Breast epithelium (tissue), 4 donors: ENCODE measurements at places on chromosomes 3 and 15.
A peak's percentile ranks its signal among the peaks of the same experiment; 100 is the strongest.

DNA sequence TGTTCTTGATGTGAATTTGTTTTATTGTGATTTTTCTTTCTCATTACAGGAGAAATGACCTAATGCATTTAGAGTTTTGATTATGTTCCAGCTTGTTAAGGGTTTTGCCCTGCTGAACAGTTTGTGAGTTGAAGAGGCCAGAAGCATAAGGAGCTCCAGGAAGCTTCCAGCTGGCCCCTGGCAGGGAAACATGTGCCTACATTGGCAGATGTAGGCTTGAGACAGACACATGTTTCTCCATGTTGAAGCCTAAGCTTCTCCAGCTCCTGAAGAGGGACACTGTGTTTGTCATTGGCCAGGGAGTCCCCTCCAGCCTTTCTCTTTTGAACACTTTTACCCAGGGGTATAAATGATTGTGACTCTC, 88.4 kb downstream of the ASB7 start:
- H3K4me3 ChIP-seq = no peak overlapping the region
- H3K4me1 ChIP-seq = no peaks in the 10 kb centered on the region

GRCh38 chr3:123660900-123661299, 76.0 kb upstream of the HACD2 start:
- H3K36me3 ChIP-seq = no peaks in the 10 kb centered on the region
- DNase-seq = peak; percentile 85
- no peaks in the 10 kb centered on the region for H3K27me3 ChIP-seq
- no peak overlapping the region for H3K4me3 ChIP-seq
- no peaks in the 10 kb centered on the region for H3K4me1 ChIP-seq

DNA sequence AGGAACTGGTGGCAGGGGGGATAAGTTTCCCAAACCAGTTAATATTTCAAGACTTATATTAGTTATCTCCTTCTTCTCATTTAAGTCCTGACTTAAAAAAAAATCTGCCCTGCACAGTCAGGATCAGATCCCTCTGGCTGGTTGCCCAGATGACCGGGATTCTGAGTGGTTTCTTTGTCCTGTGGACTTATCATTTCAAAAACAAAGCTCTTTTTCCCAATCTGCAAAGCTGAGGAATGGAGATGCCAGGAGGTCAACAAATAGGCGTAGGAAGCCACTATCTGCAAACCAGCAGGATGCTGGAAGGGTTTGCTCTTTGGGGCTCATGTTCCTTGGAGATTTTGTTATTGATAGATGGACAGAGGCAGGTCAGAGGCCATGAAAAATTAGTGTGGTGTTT, 5.8 kb downstream of the C3orf20 start:
- no peaks in the 10 kb centered on the region for H3K36me3 ChIP-seq
- no peaks in the 10 kb centered on the region for H3K4me1 ChIP-seq
- H3K27ac ChIP-seq = no peak overlapping the region
- no peak overlapping the region for H3K4me3 ChIP-seq
- no peaks in the 10 kb centered on the region for H3K27me3 ChIP-seq

DNA sequence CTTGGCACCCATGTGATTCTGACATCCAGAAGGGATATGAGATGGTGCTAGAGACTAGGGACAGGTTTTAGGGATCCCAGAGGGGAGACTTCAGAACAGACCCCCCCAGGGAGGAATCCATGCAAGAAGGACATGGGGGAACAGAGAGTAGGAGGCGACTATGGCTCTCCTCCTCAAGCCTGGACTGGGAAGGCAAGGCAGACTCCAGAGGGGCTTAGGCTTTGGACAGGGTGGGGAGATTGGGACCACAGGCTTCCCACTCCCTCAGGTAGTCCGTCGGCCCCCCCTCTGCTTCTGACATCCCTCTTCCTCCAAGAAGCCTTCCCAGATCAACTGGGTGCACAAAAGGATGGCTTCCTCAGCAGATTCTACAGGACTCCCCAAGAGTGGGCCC, 3.0 kb upstream of the VIPR1 start:
- no peak overlapping the region for H3K4me3 ChIP-seq
- DNase-seq = peak; percentile 10

DNA sequence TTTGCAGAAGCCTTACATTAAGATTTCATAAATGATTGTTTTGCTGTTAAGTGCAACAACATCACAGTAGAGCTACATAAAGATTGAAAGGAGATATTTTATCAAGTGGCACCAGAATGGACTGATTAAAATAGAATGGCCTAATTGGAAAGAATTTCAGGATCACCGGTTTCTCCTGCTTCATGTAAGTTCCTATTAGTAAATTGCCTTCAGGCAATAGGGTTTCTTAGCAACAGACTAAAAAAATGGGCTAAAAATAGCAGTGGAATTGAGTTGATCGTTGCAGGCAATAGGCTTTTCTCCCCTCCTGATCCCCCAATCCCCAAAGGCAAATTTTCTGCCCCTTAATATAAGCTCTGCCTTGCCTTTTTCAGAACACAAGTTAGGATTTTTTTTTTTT, 917 bp downstream of the LNP1 start:
- H3K36me3 ChIP-seq = no peaks in the 10 kb centered on the region
- H3K4me3 ChIP-seq = peak overlapping the region; percentile 97
- DNase-seq = no peak
- H3K27ac ChIP-seq = no peak overlapping the region
- no peaks in the 10 kb centered on the region for H3K4me1 ChIP-seq
- no peaks in the 10 kb centered on the region for H3K27me3 ChIP-seq

GRCh38 chr3:55315396-55315795, 171.7 kb downstream of the WNT5A start:
- DNase-seq = no peak
- H3K4me1 ChIP-seq = no peaks in the 10 kb centered on the region

DNA sequence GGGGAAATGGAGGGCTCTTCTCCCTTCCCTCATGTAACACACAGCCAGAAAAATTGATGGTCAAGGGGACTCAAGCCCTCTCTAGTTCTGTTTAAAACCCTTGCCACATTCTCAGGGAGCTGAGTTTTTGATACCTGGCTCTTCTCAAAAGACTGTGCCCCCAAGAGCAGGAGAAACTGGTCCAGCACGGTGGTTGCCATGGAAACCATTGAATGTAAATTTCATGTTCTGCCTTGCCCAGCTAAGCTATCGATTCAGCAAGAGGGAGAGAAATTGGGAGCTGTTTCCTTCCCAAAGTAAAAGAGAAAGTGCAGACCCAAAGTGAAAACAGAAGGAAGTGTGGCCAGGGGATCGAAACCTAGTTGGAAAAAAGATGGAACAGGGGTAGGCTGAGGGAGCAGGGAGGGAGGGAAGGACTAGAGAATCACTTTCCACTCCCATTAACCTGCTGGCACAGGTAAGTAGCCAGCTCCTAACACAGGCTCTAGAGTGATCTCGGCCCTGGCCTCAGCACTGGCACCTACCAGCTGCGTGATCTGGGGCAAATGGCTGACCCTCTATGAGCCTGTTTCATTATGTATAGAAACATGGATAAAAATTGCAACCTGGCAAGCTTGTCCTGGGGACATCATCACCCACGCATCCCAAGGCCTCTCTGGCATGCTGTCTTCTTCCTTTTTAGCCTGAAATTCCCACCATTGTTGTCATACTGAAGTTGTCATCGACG, 140.9 kb downstream of the TPRA1 start:
- no peak overlapping the region for H3K4me3 ChIP-seq
- H3K4me1 ChIP-seq = no peaks in the 10 kb centered on the region
- H3K36me3 ChIP-seq = no peaks in the 10 kb centered on the region
- H3K27ac ChIP-seq = no peak overlapping the region

GRCh38 chr3:29004885-29005599, 275.8 kb upstream of the RBMS3 start:
- no peak overlapping the region for H3K4me3 ChIP-seq
- no peaks in the 10 kb centered on the region for H3K36me3 ChIP-seq
- DNase-seq = no peak
- H3K27me3 ChIP-seq = no peaks in the 10 kb centered on the region
- H3K27ac ChIP-seq = no peak overlapping the region

DNA sequence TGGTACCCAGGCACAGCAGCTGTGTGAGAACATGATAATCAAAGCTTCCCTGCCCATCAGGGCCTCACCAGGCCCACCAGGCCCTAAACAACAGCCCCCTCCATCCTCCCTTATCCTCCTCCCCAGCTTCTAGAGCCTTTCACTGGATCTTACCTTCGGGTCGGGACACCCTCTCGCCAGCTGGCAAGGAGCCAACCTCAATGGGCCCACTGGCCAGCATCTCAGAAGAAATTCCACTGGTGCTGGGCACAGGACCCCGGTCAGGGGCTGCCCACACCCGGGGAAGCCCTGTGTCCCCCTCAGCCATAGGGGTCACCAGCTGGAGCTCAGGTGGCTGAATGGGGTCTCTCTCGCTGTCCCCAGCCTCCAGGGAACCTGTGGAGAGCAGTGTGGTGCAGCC, 6.8 kb upstream of the QARS1 start:
- no peak overlapping the region for H3K27ac ChIP-seq
- H3K27me3 ChIP-seq = no peaks in the 10 kb centered on the region
- no peaks in the 10 kb centered on the region for H3K4me1 ChIP-seq
- peaks cover 49% of the 10 kb centered on the region for H3K36me3 ChIP-seq

- peaks cover 17% of the 10 kb centered on the region for H3K27me3 ChIP-seq
- no peaks in the 10 kb centered on the region for H3K36me3 ChIP-seq
- no peak for DNase-seq
- H3K4me3 ChIP-seq = no peak overlapping the region
- H3K4me1 ChIP-seq = no peaks in the 10 kb centered on the region
Observed at GRCh38 chr3:10697918-10698317, 118.1 kb upstream of the SLC6A11 start.

GRCh38 chr3:72080095-72080494, 295.1 kb upstream of the PROK2 start:
- H3K4me1 ChIP-seq = peaks cover 6% of the 10 kb centered on the region
- no peaks in the 10 kb centered on the region for H3K27me3 ChIP-seq
- H3K36me3 ChIP-seq = no peaks in the 10 kb centered on the region
- no peak overlapping the region for H3K4me3 ChIP-seq

GRCh38 chr15:52532427-52532826, 3.7 kb upstream of the MYO5A start:
- H3K4me1 ChIP-seq = no peaks in the 10 kb centered on the region
- H3K4me3 ChIP-seq = no peak overlapping the region
- H3K27ac ChIP-seq = no peak overlapping the region
- H3K27me3 ChIP-seq = no peaks in the 10 kb centered on the region

- DNase-seq = no peak
- H3K4me1 ChIP-seq = no peaks in the 10 kb centered on the region
- no peak overlapping the region for H3K27ac ChIP-seq
- no peaks in the 10 kb centered on the region for H3K27me3 ChIP-seq
- H3K36me3 ChIP-seq = no peaks in the 10 kb centered on the region
- H3K4me3 ChIP-seq = no peak overlapping the region
Observed at GRCh38 chr3:46215810-46216414, 7.8 kb upstream of the CCR1 start.

DNA sequence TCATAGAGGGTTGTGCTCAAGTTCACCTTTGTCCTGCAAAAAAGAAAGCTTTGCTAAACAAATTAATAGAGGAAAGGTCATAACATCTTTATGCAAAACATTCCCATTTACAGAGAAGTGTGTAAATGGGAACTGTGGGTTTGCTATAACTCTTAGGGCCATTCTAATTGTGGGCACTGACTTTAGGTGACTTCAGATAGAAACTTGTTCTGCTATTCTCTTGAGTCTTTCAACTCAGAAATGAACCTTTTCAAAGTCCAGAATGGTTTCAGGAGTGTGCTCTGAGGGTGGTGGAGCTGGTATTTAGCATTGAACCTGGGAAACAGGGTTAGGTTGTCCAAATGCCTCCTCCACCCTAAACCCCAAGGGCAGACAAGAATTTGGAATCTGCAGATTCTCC, 34.0 kb downstream of the SPTSSB start:
- DNase-seq = no peak
- no peaks in the 10 kb centered on the region for H3K27me3 ChIP-seq
- no peaks in the 10 kb centered on the region for H3K4me1 ChIP-seq
- no peak overlapping the region for H3K27ac ChIP-seq
- no peaks in the 10 kb centered on the region for H3K36me3 ChIP-seq
- no peak overlapping the region for H3K4me3 ChIP-seq
